ENCODE measurements at places on chromosomes 6 and 20.

GRCh38 chr20:1015181-1015580, 13.1 kb upstream of the RSPO4 start:
- no peak for DNase-seq

DNA sequence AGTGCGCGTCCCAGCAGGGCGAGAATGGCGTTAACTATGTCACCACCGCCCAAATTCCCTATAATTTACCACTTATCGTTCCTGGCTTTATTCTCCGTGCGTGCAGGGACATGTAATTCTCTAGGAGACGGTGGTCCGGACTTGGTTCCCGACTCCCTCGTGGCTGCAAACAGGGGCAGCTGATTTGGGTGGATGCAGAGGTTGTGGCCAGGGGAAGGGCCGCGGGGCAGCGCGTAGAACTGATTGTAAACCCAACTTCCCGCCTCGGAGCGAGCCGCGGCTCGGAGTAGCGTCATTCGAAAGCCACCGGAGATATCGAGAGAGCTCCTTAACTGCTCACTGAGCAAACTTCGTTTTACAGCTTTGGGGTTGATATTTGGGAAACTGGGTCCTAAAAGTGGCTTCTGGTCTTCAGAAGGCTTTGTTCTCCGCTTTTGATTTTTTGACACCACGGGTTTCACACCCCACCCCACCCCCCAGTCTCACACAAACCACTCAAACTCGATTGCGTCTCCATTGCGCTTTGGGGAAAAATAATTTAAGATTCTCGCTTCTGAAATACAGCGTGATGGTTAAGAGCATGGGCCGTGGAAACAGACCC, 17.5 kb upstream of the ZSCAN9 start:
- DNase-seq = peak; percentile 44

DNA sequence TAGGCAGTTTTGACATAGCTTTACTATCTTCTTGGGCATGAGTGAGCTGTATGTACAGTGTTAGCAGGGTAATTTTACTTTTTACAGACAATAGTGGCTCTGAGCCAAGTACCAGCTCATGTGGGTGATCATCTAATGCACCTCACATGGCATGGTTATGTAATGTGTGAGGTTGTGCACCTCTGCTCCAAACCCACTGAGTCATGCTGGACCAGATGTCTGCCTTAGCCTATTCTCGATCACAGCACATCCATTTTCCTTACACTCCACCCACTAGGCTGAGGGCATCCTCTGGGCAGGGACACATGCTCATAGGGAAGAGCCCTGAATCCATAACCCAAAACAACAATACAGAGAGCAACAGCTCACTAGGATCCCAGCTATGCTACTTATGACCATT, 71.6 kb upstream of the FBXL4 start:
- DNase-seq = no peak

DNA sequence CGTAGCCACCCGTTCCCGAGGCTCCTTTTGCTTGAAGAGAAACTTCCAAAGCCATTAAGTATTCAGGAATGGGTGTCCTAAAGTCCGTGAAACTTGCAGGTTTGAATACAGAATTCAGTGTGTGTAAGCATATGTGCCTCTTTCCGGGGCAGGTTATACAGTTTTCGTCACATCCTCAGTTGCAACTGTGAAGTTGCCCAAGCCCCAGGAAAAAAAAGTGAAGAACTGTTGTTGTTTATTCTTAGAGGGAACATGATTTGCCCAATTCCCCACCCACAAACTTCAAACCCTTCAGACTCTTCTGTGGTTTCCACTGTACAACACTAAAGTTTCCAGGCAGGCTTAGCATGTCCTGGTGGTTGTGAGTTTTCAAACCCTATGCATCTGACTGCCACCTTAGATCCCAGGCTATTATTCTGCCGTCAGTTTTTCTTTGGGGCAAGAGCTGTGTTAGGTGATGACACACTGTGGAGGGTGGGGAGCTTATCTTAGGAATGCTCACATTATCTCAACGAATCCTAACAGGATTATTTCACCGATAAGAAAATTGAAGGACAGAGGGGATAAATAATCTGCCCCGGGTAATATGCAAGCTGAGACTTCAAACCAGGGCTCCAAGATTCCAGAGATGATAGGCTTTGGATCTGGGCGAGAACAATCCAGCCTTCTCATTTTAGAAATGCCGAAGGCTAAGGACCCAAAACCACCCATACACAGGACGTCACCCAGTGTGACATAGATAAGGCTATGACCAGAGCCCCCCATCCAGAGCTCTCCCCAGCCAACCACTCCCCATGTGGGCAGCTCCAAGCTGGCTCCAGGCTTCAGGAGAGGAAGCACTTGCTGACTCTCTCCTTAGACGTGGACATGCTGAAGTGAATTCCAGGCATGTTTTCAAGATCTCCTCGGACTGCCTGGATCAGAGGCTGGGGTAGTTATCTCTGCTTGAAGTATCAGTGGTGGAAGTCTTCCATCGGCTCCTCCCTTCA, 81.7 kb upstream of the AFDN start:
- DNase-seq = no peak

- no peak for DNase-seq
Observed at GRCh38 chr20:56755201-56755600, 126.1 kb downstream of the TFAP2C start.

DNA sequence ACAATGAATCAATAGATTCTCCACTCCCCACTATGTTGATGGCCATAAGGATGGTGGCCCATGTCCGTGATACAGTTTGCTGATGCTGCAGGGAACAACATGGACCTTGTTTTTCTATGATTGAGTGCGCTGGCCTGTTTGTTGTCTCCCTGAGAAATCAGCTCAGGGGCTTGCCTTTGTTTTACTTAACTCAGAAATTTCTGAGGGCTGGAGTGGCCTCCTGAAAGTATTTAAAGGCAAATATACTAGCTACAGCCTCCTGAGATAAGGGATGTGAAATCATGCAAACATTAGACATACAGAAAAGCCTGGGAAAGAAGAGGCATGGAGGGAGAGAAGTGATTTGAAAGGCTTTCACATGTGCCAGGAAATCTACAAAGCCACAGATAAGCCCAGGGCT, 170.3 kb upstream of the FLRT3 start:
- DNase-seq = no peak

DNA sequence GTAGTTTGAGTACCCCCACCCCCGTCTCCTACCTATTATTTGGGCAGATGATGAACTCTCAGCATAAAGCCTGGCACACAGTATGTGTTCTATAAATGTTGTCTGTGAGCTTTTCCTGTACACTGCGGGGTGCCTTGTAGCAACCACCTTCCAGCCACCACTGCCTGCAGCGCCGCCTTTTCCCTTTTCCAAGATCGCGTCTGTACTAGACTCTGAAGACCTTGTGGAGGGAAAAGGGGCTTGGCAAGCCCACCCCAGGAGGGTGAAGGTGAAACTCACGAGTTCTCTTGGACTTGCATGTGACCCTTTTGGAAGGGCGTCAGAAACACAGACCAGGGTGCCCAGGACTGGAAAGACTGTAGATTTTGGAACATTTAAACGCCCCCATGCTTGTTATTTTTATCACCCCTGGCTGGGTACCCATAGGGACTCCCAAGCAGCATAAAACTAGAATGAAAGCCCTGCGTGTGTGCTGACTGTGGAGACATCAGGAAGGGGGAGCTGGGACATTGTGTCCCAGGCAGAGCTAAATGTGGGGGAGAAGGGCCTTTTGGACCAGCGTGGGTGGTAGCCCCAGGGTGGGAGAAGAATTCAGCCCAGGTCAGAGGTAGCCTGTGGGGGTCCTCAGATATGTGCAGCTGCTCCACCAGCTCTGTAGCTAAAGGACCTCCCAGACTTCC, 8.3 kb downstream of the BAK1 start:
- DNase-seq = no peak

DNA sequence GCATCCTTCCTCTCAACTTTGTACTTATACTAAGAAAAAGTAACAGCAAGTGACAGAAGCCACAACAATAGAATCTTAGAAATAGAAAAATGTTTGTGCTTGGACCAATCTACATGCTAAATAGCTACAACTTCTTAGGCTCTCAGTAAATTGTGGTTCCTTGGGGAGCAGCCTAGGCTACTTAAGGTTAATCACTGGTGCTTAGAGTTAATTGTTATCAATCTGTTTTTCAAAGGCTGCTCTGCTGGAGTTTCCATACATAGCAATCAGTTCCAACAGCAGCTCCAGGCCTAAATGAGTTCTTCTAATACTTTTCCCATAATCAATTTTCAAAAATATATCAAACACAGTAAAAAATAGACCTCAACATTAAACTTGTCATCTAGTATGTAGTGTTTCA, 571.4 kb downstream of the EPHA7 start:
- DNase-seq = no peak

DNA sequence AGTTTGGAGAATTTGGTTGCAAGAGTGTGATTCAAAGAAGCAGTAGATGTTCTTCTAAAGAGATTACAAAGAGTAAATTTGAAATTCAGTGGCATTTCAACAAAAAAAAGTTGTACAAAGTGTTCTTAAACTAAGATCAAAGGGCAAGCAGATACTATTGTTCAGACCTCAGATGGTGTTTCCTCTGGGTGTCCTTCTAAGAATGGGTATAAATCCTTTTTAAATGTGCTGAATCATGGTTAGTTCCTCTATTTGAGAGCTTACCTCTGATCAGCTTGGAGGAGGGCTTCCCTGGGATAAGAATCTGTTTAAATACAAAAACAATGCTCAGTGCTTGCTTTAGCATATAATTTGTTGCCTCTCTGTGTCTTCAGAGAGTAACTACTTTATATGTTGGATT, 6.3 kb downstream of the BMP6 start:
- DNase-seq = no peak

DNA sequence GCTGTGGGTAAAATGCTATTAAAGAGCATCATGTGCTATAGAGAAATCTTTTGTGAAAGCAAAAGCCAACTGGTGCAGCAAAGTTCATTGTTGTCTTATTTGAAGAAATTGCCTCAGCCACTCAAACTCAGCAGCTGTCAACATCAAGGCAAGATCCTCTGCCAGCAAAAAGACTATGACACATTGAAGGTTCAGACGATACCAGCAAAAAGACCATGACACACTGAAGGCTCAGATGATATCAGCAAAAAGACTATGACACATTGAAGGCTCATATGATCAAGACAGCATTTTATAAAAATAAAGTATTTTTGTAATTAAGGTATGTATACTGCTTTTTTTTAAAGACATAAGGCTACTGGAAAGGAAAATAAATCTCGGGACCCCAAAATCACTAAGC, 118.4 kb upstream of the RUNX2 start:
- DNase-seq = peak; percentile 25

DNA sequence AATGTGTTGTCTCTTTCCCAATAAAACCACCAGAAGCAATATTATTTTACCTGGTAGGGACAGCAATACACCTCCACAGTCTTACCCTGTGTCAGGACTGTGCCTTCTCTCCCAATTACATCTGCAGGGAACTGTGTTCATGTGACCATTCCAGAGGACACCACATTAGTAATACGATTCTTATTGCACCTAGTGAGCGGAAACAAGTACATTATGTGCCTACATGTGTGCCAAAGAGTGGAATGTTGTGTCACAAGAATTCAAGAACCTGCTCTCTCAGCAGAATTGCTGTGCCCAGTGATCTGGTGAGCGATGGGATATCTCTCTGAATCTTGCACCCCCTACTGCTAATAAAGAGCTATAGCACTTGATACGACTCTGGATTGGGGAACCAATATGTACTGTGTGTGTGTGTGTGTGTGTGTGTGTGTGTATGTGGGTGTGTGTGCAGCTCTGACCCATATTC, 57.4 kb upstream of the FOXC1 start:
- peak; percentile 56 for DNase-seq

- DNase-seq = no peak
Observed at GRCh38 chr20:9574181-9574580, 59.8 kb downstream of the LAMP5 start.

DNA sequence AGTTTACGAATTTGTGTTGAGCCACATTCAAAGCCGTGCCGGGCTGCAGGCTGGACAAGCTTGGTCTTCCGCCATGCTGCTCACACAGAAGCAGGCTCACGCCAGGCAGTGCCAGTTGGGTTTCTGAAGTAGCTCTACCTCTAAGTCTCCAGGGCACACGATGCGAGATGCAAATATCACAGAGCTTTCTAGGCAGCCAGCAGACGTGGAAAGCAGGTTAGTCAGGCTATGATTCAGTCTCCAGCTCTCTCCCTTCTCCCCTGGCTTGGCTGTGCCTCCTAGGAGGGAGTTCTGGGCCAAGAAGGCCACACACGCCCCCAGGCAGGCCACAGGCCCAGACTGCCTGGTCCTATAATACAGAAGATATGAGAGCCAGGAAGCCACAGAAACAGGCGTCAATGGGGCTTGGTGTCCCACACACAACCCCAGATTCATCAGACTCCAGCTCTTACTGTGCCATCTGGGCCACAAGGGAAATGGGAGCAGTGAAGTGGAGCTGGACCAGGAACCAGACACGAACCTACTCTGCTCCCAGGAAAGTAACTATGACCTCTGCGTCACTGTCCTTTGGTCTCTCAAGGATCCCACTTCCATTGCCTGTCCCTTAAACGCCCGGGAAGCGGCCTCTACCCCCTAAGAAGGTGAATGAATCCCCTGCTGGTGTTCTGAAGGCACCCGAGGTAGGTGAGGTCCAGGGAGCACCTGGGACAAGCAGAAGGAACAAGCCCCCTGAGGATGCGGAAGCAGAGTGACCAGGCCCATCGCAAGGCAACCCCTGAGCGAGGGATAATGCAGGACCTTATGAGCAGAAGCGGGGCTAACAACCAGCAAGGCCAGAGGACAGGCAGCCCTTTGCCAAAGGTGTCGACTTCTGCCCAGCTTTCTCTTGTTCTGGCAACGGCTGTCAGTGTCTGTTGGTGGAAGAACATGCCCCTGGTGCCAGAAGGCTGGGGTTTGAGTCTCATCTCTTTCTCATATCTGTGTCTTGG, 61.2 kb downstream of the GFOD1 start:
- DNase-seq = peak; percentile 31

DNA sequence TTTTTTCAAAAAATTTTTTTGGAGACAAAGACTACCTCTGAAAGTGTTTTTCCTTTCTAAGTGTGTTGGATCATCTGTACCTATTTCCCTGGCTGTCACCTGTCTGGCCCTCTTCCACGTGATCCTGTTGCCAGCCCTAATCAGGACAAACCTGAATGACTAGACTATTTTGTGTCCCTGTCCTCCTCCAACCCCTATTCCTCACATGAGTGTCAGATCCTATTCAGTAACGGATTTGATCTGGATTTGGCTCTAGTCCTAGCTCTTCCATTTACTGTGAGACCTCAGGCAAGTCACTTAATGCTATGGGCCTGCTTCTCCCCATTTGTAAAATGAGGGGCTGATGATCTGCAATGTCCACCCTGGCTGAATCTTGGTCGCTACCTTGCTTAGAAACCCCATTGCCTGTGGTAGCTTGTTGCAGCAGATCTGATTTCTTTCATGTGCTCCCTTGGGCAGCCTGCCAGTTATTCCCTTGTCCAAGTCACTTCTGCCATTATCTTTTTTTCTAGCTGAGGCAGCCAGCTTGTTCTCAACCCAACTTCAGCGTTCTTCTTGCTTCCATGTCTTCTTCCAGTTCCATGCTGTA, 4.8 kb downstream of the PHF20 start:
- no peak for DNase-seq

- DNase-seq = no peak
Observed at GRCh38 chr20:24912397-24913075, 36.5 kb upstream of the CST7 start.

DNA sequence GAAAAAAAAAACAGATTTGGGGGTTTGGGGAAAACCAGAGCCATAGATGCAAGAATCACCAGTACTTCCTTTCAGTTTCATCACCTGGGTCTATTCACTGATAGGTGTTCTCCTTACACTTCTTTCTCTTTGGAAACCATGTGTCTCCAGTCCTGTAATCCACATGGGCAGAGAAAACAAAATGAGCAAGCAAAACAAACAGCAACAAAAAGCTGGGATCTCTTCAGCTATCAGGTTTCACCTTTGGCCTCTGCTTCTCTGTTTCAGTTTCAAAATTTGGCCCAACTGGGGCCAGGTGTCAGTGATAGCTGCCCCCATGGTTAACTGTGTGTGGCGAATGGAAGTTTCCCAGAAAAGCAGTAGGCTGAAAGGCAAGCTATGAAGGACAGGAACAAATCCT, 220.0 kb upstream of the THBS2 start:
- DNase-seq = no peak

Measured in HCEC 1CT (cell line).